ENCODE measurements at places on chromosomes 7 and 10.

DNA sequence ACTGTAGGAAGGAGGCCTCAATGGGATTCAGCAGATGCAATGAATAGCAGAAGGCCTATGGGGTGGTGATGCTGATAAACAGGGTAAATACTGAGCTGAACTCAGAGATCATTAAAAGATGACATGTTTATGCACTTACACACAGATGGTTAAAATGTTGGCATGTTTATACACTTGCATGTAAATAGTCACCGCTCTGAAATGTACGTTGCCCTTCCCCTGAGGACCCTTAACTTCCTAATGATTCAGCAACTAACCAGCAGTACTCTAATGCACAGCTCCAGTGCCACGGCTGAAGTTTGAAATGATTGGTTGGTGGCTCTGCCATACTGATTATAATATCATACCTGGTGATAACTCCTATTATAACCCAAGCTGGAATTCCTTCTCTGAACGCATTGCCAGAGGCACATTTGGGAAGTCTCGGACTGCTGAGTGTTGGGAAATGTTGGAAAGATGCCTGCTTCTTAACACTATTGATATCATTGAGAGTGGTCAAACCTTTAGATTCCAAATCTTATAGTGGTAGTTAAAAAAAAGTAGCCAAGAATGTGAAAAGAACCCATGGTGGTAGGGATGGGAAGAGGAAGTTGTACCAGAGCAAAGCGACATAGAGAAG is 3.7 kb upstream of the CAV1 start:
- no peak for DNase-seq

GRCh38 chr7:132991615-132992587 is 90.0 kb downstream of the CHCHD3 start:
- DNase-seq = no peak

DNA sequence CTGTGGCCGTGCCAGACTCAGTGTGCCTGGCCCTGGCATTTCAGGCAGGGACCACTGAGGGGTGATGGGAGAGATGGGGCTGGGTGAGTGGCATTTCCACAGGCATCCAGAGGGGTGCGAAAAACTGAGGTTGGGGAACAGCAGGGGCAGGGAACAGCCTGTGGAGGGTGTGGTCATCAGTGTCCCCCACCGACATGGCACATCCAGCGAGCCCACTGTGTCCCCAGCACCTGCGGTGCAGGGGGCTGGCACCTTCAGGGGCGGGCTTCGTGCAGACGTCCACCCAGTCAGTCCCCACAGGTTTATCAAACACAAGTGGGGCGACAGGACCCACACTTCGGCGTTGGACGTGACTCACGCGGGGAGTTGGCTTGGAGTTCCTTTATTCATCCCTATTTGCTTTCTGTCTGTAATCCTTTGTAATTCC is 14.8 kb downstream of the CUX1 start:
- no peak for DNase-seq

GRCh38 chr10:3693022-3693697 is 91.8 kb downstream of the KLF6 start:
- no peak for DNase-seq

- DNase-seq = no peak
Measured at GRCh38 chr7:33040803-33041516, 21.6 kb downstream of the NT5C3A start.

GRCh38 chr7:82317257-82317721 is 126.3 kb downstream of the CACNA2D1 start:
- no peak for DNase-seq

DNA sequence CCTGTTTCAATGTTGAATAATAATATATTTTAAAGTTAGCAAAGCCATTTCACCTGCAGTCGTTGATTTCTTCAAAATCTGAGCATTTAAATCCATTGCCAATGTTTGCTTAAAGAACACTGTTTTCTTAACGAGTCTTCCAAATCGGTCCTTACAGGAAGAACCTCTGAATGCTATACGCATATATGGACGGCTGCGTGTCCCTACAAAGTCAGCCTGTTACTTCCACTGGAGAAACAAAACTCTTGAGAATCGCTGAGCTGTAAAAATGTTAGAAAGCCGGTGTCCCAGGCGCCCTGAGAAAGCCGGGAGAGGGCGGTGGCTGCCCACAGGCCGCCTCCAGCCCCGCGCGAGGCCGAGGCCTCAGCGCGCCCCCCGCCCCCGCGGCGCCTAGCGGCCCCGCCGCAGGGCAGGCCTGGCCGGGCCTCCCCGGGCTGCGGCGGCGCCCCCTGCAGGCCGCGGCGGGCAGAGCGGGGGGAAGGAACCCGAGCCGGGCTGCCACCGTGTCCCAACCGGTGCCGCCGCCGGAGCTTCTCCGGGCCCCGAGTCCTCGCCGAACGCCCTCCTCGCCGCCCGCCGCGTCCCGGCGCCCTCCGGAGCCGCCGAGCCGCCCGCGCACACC is at the start of gene FHIP2A:
Gene FHIP2A (plus strand): TSS at position 488 of the 622 bp plus-strand sequence. CDS start 299 bp downstream, outside the sequence.
- DNase-seq = peak; percentile 74

DNA sequence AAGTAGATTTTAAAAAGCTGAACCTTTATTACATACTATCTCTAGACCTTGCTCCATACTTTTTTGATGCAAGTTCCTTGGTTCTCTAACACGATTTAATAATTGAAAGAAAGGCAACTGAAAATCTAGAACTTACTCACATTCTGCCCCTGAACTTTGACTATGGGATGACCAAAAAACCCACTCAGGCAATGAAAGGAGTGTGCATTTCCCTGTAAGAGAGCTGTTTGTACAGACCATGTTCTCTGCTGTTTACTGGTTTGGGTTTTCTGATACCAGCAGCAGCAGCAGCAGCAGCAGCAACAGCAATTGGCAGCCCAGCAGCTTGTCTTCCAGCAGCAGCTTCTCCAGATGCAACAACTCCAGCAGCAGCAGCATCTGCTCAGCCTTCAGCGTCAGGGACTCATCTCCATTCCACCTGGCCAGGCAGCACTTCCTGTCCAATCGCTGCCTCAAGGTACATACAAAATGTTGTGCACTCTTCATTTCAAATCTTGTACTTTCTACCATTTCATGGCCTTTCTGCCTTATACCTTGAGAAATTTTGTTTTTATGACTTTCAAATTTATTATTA is 216.7 kb downstream of the FOXP2 start:
- no peak for DNase-seq

GRCh38 chr7:149690688-149691446 is 82.5 kb downstream of the ZNF467 start:
- DNase-seq = peak; percentile 76

GRCh38 chr7:122887848-122888247 is 1.6 kb upstream of the CADPS2 start:
- no peak for DNase-seq

DNA sequence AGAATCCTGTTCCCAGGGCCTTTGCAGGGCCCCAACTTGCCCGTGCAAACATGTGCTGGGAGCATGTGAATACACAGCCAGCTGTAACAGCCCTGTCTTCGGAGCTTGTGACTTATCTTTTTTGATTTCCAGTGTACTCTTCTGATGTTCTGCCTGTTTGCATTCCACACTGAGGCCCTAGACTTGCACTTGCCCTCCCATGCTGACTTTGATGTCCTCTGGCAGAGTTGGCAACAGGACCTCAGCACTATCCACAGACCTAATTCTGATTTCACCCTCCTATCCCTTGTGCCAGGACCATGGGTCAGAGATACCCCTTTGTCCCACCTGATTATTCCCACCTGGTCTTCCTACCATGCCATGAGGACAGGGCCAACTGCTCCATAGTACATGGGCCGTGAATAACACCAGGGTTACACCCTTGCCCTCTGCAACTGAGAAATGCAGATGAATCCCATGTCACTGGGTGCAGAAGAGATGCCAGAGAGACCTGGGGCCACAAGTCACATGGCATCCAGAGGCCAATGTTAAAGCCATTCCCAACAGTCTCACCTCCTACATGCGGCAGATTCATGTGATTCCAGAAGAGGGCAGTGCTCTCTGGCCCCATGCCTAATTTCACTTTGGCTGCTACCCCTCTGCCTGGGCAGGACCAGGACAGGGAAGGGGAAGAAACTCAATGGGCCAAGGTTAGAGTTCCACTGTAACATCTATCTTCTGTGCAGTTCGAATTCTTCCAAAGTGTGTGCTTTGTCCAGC is 43.0 kb downstream of the SCRN1 start:
- peak; percentile 54 for DNase-seq

- no peak for DNase-seq
Measured at GRCh38 chr10:78851647-78852046, 217.1 kb upstream of the ZMIZ1 start.

- DNase-seq = no peak
Measured at GRCh38 chr10:5640501-5640900, 25.9 kb downstream of the ASB13 start.

DNA sequence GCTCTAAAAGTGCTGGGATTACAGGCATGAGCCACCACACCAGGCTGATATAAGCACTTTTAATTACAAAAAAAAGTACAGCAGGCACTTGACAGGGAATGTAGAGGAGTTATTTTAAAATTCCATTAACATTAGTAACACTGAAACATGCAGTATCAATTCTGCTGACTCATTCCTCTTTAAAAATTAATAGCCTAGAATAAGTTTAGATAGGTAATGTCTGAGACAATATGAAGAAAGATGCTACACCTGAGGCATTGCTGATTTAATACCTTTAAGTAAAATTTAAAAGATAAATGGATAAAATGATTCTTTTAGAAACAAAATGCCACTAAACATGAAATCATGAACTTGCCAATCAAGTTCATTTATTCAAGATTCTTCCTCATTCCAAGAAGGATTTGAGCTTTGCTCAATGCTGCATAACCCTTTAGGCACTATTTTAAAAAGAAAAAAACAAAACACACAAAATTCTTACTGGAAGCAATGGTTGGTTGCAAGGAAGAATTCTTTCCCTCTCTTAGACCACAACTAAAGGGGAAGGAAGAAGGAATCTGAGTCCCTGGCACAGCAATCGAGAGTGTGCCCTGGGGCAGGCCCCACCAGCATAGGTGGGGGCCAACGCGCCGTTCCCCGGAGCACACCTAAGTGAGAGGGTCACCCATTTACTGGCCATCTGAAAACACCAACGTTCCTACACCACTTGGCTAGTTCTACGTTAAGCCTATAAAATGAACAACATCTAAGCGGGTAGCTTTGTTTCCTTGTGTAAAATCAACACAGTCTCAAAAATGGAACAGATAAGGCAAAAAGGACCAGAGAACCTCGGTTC is 26.6 kb downstream of the ESYT2 start:
- peak; percentile 46 for DNase-seq

- DNase-seq = peak; percentile 71
Measured at GRCh38 chr10:55146032-55146431, 345.0 kb upstream of the PCDH15 start.

DNA sequence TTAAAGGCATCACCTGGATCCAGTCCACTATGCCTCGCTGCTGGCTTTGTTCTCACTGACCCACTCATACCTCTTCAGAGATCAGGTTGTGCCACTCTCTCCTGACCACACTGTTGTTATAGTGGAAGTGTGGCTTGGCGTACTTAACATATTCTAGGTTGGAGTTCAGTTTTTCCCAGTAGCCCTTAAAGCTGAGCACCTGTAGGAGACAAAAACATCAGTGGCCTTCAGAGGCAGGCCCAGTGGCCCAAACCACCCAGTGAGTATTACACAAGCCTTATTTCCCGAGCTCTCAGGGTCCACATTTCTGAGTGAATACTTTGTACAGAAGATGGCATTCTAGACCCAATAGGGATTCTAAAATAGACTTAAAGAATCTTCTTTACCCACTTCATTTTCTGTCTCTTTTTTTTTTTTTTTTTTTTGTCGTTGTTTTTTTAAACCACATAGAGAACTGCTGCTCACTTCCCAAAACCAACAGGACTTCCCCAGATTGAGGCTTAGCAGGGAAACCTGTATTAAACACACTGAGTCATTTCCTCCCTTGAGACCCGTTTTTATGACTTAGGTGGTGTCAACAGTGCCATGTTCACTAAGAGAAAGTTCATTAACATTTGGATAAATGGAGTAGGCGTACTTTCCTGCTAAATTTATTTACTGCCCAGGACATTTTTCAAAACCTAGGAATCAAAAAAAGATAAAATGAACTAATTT is 85.8 kb downstream of the GSAP start:
- peak; percentile 47 for DNase-seq

DNA sequence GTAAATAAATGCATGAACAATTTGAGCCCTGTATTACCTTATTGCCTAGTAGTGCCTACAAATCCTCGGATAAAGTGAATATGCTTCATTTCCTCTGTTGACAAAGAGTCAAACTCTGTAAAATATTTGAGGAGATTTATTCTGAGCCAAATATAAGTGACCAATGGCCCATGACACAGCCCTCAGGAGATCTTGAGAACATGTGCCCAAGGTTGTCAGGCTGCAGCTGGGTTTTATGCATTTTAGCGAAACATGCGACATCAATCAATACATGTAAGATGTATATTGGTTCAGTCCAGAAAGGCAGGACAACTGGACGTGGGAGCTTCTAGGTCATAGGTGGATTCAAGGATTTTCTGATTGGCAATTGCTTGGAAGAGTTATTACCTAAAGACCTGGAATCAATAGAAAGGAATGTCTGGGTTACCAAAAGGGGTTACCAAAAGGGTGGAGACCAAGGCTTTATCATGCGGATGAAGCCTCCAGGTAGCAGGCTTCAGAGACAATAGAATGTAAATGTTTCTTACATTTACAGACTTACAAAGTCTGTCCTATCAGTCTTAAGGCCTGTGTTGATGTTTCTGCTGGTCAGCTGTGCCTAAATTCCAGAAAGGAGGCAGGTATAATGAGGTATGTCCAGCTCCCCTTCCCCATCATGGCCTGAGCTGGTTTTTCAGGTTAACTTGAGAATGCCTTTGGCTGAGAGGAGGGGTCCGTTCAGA is 220.1 kb upstream of the FZD1 start:
- DNase-seq = no peak

GRCh38 chr10:89301721-89302445 is at the start of gene IFIT2:
IFIT2 (plus strand) TSS chr10:89302046; CDS start chr10:89302124, 78 bp downstream.
- peak; percentile 76 for DNase-seq

- peak; percentile 73 for DNase-seq
Measured at GRCh38 chr10:99917963-99918825, 91.6 kb downstream of the DNMBP start.

DNA sequence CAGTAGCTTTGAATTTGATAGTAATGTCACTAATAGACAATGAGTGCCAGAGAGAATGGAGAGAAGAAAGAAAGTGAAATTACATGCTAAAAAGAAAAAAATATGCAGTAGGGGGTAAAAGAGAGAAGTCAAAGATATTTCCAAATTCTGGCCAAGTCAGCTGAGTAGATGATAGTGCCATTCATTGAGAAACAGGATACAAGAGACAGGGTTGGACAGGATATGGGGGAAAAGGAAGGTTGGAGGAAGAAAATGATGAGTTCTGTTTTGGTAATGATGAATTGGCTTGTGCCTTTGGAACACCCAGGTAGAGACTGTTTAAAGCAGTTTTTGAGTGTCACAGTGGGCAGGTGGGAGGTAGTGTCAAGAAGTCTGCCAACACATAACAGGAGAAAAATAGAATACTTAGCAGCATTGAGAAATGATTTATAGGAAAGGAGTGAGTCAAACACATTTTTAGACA is 78.3 kb downstream of the LRRC17 start:
- peak; percentile 28 for DNase-seq

- DNase-seq = no peak
Measured at GRCh38 chr7:79060498-79060897, 393.0 kb downstream of the MAGI2 start.

DNA sequence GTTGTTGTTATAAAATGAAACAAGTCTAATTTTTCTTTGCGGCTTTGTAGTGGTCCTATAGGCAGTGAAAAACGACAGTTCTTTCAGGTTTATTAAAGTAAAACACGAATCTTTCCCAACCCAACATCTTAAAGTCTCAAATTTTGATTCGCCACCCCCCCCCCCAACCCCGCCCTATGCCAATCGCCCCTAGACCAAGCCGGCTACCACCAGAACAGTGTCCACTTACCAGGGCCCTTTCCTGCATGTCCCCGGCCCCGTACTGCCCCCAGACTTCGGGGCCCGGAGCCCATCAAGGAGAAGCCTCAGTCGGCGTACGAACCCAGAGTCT is 335 bp upstream of the CHCHD1 start:
- DNase-seq = no peak

- DNase-seq = no peak
Measured at GRCh38 chr10:44922796-44923545, 11.8 kb downstream of the TMEM72 start.

Data from fibroblast of pulmonary artery (primary cell).